CD4-positive, CD25-positive, alpha-beta regulatory T cell (primary cell): ENCODE measurements at places on chromosomes 1 and 21. TPM values are rescaled to one million over a fixed set of nuclear protein-coding genes. Genes with fewer than 3 reads are reported as not detected.

The SPAG17 gene
- not detected for total RNA-seq

The FCRLB gene
- not detected for total RNA-seq

The ERICH3 gene
- not detected for total RNA-seq

The FCRL6 gene
- not detected for total RNA-seq

The RAB7B gene
- not detected for total RNA-seq

The SUSD4 gene
- 2.8 TPM for total RNA-seq

The PGLYRP3 gene
- not detected for total RNA-seq

The FCRL2 gene
- 0.17 TPM for total RNA-seq

The NBPF4 gene
- not detected for total RNA-seq

The MAP7D1 gene
- total RNA-seq: 178 TPM

The TMPRSS3 gene
- total RNA-seq: 4.0 TPM

The MCOLN3 gene
- total RNA-seq: not detected

The ACBD6 gene
- 25.1 TPM for total RNA-seq

The TRIM46 gene
- 6.1 TPM for total RNA-seq

The NMNAT2 gene
- total RNA-seq: not detected

The SLC45A1 gene
- total RNA-seq: 0.86 TPM

The NTNG1 gene
- not detected for total RNA-seq

The HPDL gene
- not detected for total RNA-seq

The LRRIQ3 gene
- 0.44 TPM for total RNA-seq

The CNTN2 gene
- not detected for total RNA-seq

The CYP4A22 gene
- not detected for total RNA-seq

The COL9A2 gene
- 2.9 TPM for total RNA-seq

The DUSP10 gene
- total RNA-seq: 251 TPM

The SELENBP1 gene
- total RNA-seq: not detected

The BRINP3 gene
- total RNA-seq: not detected

The PLA2G2D gene
- not detected for total RNA-seq

The FAM131C gene
- total RNA-seq: not detected

The LAD1 gene
- total RNA-seq: not detected

The RGL1 gene
- 1.4 TPM for total RNA-seq

The SYT2 gene
- not detected for total RNA-seq

The PYGO2 gene
- 41.9 TPM for total RNA-seq

The THRAP3 gene
- 84.4 TPM for total RNA-seq

The AMY1A gene
- total RNA-seq: not detected

The ACTL8 gene
- not detected for total RNA-seq

The SLC2A5 gene
- total RNA-seq: 0.64 TPM

The VAMP3 gene
- 66.1 TPM for total RNA-seq

The MX1 gene
- total RNA-seq: 111 TPM

The ERRFI1 gene
- 5.8 TPM for total RNA-seq

The SNAPIN gene
- 21.5 TPM for total RNA-seq

The KPRP gene
- total RNA-seq: not detected
